ENCODE measurements at places on chromosomes 7 and 10. TPM values are rescaled to one million over a fixed set of nuclear protein-coding genes. Genes with fewer than 3 reads are reported as not detected.
A peak's percentile ranks its signal among the peaks of the same experiment; 100 is the strongest.

DNA sequence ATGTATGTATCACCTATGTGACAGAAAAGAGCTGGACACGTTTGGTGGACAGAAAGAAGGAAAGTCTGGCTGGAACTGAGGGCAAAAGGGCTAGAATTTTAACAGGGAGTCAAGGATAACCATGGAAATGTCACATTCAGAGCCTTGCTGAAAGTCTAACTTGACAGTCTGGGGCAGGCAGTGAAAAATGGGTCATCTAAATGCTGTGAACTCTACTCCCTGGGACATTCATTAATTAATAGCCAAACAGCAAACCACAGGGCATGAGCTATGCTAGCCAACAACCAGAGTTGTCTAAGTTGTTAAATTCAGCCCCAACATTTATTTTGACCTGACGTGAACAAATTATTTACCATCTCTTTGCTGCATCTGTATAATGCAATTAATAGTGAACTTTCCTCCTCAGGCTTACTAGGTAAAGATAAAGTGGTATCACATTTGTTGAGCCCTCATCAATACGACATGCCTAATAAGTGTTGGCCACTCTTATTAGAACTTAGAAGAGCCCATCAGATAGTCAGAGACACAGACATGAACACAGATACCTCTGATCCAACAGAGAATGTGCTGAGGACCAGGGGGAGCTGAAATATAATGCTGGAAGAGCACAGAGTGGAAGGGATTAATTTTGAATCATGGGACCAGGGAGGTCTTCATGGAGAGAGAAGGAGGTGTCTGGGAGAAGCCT, 109.9 kb downstream of the SORCS1 start:
- DNase-seq: no peak

DNA sequence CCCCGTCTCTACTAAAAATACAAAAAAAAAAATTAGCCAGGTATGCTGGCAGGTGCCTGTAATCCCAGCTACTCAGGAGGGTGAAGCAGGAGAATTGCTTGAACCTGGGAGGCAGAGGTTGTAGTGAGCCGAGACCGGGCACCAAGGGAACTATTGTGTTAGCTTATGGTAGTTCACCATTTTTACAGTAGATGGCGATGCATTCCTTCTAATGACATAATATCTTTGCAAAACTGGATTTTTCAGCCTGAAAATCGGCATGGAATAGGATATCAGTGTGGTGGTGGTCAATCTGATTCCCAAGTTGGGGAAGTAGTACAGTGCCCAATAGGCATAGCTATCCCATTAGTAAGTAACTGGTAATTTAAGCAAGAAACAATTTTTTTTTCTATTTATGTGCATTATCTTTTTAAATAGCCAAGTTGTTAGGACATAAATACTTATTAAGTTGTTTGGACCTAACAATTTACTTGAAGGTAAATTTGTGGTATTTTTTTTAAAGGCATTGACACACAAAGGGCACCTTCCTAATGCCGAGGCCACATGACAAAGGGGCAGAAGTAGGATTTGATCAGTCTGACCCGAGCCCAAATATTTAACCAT, 17.6 kb upstream of the IMPDH1 start:
- DNase-seq: peak; percentile 73

GRCh38 chr7:157693521-157694375, 356.9 kb downstream of the DNAJB6 start:
- DNase-seq: no peak

GRCh38 chr10:97207756-97208346, 22.1 kb upstream of the SLIT1 start:
- no peak for DNase-seq

- DNase-seq: peak; percentile 71
Measured at GRCh38 chr10:126904818-126905701, at the start of gene DOCK1. DOCK1 (plus strand) TSS chr10:126905428; CDS start chr10:126905518, 90 bp downstream.

DNA sequence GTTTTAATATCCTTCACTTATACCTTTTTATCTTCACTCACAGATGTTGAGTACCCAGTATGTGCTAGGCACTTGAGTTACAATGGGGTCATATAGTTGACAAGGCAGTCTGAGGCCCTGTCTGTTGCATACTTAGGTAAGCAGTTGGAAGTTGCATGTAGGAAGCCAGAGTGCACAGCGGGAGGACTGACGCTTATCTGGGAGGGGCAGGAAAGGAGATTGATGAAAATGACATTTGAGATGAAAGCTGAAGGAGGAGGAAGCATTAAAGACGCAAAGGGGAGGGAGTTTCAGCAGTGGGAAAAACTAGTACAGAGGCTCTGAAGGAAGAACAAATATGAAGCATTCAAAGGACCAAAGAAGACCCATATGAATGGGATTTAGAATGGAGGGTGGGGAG, 266.2 kb downstream of the HTR7 start:
- DNase-seq: no peak

DNA sequence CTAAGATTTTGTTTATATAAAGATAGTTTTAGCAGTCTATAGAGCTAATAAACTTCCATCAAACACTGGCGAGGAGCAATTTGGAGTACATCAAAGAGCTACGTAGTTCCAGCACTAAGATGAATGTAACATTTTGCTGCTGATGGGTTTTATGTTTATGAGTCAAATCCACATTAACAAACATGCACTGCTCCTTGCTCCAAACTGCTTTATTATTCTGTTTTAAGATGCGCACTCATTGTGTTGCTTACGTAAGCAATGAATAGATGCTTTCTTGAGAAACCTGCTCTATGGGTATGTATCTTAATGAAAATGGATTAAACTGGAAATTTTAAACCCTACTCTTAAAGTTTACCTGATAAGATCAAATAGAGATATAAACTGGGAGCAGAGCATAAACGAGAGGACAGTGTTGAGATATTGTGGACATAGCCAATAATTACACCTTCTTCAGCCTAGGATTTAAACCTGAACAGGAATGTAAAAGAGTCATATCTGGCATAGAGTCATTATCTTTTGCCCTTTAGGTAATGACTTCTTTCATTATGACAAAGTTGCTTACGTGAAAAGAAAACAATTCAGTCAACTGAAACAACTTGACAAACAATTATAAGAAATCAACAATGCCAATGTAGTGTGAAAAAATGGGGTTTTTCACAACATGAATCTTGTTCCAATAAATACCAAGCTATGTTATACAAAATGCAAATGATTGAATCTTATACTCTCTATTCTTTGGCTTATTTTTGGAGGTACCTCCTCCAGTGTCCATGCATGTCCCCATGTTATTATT, 153.5 kb upstream of the MTPN start:
- no peak for DNase-seq

- no peak for DNase-seq
Measured at GRCh38 chr7:4261601-4261960, 420.5 kb upstream of the FOXK1 start.

DNA sequence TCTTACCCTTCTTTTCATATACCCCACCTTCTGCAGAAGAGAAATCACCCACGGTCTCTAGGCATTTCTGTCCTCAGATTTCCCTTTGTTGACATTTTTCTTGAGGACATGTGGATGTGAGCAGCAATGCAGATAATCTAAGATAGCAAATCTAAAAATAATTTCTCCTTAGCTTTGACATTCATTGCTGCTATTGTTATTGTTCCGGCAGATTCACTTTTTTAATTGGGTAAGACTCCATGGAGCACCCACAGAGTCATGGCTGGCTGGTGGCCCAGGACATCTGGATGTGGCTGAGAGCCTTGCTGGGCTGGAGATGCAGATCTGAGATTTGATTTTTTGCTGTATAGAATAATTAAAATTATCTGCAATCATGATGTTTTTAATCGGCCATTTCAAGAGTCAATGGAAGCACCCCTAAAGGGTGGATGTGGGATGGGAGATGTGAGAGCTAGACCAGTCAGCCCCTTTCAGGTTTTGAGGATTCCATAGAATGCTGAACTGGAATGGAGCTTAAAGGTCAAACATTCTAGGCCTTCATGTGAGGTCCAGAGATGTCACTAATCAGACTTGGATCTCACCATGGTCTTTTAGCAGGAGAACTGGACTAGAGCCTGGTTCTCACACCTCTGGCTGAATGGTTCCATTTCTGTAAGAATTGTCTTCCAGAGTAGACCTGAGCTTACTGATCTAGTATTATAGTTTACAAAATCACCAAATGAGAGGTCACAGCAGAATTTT, 37.5 kb downstream of the TAS2R41 start:
- no peak for DNase-seq

GRCh38 chr7:16421333-16422102, at the start of gene CRPPA:
CRPPA (minus strand) TSS chr7:16421538; CDS start chr7:16421322, 216 bp downstream.
- DNase-seq: peak; percentile 31

DNA sequence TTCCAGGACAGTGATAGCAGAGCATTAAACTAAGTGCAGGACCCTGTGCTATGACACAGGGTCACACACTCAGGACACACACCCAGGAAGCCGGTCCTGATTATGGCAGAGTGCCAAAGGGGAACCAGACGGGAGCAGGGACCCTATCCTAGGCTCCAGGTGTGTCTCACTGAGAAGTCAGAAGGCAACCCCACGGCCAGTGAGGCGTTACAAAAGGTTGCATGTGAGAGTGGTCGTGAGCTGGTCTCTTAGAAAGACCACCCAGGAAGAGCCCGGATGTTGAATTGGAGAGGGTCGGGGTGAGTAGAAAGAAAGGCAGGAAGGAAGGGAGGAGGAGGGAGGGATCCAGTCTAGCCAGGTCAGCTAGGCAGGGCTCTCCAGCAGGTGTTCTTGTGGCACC, 31.0 kb downstream of the FRMPD2 start:
- DNase-seq: no peak

- DNase-seq: peak; percentile 37
Measured at GRCh38 chr10:42952349-42952748, 124.5 kb upstream of the RET start.

DNA sequence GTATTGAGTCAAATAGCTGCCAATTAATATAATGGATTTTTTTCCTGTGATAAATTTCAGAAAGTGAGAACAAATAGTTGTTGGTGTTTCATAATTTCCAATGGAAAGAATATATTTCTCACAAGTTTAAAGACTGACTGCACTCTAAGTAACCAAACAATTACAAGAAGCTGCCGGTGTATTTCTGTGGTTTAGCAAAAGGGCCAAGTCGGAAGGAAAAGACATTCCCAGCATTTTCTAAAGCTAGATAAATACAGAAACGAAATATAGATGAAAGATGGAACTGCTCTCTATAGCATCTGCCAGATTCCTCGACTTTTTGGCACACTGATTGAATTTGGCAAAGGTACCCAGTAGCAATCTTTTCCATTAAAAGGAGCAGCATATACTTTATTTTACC, 92.7 kb upstream of the MKX start:
- no peak for DNase-seq

DNA sequence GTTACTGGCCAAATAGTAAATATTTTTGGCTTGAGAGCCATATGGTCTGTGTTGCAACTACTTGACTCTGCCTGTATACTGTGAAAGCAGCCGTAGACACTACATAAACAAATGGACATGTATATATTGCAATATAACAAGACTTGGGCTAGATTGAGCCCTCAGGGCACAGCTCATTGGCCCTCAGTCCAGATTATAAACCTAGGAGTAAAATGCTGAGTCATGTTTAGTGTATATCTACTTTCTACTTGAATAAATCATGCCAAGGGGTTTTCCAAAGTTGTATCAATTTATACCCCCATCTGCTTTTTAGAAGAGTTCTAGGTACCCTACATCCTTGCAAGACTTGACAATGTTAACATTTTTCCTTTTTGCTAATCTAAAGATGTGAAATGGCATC, 27.4 kb upstream of the POU6F2 start:
- no peak for DNase-seq

- DNase-seq: no peak
Measured at GRCh38 chr10:110802551-110803238, 69.0 kb upstream of the PDCD4 start.

DNA sequence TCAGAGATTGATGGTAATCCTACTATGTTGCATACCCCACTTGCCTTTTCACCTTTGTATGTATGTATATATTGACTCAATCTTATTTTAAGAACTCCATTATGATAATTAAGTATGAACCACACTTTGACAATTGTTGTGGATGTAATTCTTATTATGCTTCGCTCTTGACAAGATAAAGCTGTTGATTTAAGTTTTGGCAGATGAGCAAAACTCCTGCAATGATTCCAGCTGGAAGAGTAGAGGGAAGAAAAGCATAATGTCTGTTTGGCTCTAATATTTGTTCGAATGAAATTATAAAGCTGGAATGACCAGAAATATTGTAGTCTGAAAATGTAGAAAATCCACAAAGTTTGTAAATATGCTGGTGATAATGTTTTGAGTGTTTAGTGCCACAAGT, 83.8 kb upstream of the AKR1E2 start:
- no peak for DNase-seq

GRCh38 chr10:44457259-44457658, 72.4 kb upstream of the CXCL12 start:
- DNase-seq: no peak

DNA sequence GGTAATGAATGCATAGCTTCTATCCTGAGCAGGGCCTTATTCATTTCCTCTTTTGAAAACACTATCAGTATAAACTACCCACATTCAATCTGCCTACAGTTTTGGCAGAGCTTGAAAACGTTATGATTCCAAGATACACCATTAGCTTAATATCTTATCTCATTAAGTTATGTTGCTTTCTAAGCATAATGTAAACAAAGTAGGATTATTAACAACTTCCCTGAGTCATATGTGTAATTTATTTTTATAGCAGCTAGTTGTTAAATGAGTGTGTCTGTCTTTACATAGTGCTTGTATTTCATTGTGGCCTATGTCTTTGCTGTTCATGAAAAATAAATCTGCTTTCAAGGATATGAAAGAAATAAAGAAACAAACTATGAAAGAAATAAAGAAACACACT, 106.2 kb upstream of the DLX6 start:
- DNase-seq: no peak

- DNase-seq: no peak
Measured at GRCh38 chr7:51274001-51274400, 42.6 kb downstream of the COBL start.

- DNase-seq: no peak
Measured at GRCh38 chr10:51574248-51575048, 124.9 kb downstream of the CSTF2T start.

- no peak for DNase-seq
Measured at GRCh38 chr10:15877836-15878576, 17.7 kb upstream of the MINDY3 start.

- no peak for DNase-seq
Measured at GRCh38 chr10:27072436-27073114, 27.7 kb downstream of the ANKRD26 start.

- no peak for DNase-seq
Measured at GRCh38 chr10:88870089-88870488, 10.0 kb upstream of the STAMBPL1 start.

GRCh38 chr7:4131063-4131462, 551.0 kb upstream of the FOXK1 start:
- DNase-seq: no peak

DNA sequence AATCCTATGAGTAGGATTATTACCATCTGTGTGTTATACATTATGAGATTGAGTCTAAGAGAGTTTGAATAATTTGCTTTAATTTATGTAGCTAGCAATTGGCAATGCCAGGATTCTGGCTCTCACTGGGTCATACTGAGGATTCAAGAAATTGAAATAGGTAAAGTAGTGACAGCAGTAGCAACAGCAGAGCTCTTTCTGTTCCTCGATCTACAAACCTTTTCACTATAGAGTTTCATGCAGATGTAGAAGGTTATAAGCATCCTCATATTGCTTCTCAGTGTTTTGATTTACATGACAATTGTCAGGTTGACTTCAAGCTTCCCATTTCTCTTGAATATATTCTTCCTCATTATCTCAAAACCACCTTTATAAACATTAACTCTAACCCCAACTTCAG, 294.1 kb upstream of the CSTF2T start:
- DNase-seq: no peak

The MSRB2 gene
- 44.7 TPM for polyA plus RNA-seq

The CCDC136 gene
- polyA plus RNA-seq: 26.3 TPM

The SPDYE8 gene
- polyA plus RNA-seq: 1.1 TPM

The GIMAP8 gene
- polyA plus RNA-seq: 8.0 TPM

The GIMAP1 gene
- polyA plus RNA-seq: 2.4 TPM

The LEP gene
- polyA plus RNA-seq: 0.53 TPM

The FAM237B gene
- 1.1 TPM for polyA plus RNA-seq

The SPACDR gene
- polyA plus RNA-seq: 1.2 TPM

The FAM20C gene
- 68.5 TPM for polyA plus RNA-seq
